ENCODE measurements at places on chromosomes 4 and X. TPM values are rescaled to one million over a fixed set of nuclear protein-coding genes. Genes with fewer than 3 reads are reported as not detected.

Gene UCP1
- total RNA-seq, result not detected

Gene FIP1L1
- total RNA-seq, result 72.3 TPM

Gene EGFL6
- not detected for total RNA-seq

Gene TRAPPC2
- total RNA-seq, result 15.6 TPM

Gene ETDA
- not detected for total RNA-seq

Gene SLITRK4
- total RNA-seq, result not detected

DNA sequence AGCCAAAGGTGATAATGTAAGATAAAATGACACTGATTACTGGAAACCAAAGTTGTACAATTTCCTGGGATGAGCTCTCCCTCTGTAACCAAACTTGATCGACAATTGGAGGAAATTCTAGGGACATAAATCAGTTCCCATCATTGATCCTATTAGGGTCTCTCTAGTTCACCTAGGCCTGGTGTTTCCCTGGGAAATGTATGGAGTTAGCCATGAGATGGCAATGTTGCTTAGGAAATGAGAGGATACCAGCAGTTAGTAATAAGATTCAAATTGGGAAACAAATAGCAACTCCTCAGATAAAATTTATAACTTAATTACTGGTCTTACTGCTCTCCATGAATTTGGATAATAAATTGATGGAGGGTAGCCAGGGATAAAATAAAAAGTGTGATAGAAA, 52.2 kb downstream of the SPATA18 start:
- no peaks in the 10 kb centered on the region for H3K27me3 ChIP-seq
- no peak for DNase-seq
- H3K27ac ChIP-seq, result no peak overlapping the region

GRCh38 chrX:77743720-77744119, 42.3 kb downstream of the ATRX start:
- no peaks in the 10 kb centered on the region for H3K36me3 ChIP-seq
- no peak for DNase-seq
- H3K27ac ChIP-seq, result no peak overlapping the region
- H3K4me3 ChIP-seq, result no peak overlapping the region
- H3K27me3 ChIP-seq, result no peaks in the 10 kb centered on the region

DNA sequence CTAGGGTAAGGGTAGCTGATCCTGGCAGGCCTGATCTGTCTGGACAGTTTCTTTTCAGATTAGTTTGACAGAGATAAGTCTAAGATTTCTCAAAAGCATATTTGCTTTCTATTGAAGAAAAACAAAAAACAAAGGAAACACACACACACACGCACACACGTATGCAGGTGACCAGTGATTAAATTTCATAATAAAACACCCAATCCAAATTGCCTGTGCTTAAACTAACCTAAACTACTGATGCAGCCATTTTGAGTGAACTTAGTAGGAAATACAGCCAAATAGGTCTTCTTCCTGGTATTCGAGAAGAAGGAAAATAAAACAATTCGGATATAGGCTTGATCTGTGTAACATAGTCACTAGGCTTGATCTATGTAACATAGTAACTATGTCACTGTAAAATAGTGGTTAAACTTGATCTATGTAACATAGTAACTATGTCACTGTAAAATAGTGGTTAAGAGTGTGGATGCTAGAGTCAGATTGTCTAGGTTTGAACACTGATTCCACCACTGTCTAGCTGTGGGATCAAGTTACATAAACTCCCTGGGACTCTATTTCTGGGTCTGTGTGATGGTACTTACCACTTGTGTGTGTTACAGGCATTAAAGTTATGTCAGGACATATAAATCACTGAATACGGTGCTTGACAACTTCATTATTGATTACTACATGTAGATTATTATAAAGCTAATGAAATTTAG, 9.8 kb upstream of the CCNG2 start:
- H3K4me1 ChIP-seq, result peaks cover 16% of the 10 kb centered on the region
- DNase-seq, result no peak
- H3K27me3 ChIP-seq, result no peaks in the 10 kb centered on the region
- H3K4me3 ChIP-seq, result no peak overlapping the region

GRCh38 chr4:116599859-116600258, 485.5 kb downstream of the TRAM1L1 start:
- H3K4me3 ChIP-seq, result no peak overlapping the region
- DNase-seq, result no peak

GRCh38 chrX:17552044-17552650, 177.1 kb downstream of the NHS start:
- no peak for DNase-seq
- no peak overlapping the region for H3K27ac ChIP-seq
- H3K4me1 ChIP-seq, result no peaks in the 10 kb centered on the region
- H3K36me3 ChIP-seq, result no peaks in the 10 kb centered on the region

DNA sequence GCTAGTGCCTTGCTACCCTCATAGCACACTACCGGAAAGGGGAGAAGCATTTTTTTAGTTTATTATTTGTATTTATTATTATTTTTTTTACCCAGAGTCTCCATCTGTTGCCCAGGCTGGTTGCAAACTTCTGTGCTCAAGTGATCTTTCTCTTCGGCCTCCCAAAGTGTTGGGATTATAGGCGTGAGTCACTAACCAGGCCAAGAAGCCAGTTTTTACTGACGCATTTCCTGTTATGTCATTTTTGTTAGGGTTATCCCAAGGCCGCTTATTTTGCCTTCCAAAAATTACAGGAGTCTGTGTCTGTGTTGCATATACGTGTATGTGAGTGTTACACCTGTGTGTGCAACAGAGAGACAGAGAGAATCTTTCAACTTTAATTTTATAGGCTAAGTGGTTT, 404.5 kb downstream of the GBA3 start:
- H3K36me3 ChIP-seq, result no peaks in the 10 kb centered on the region
- H3K4me1 ChIP-seq, result no peaks in the 10 kb centered on the region
- DNase-seq, result no peak
- no peak overlapping the region for H3K4me3 ChIP-seq
- no peaks in the 10 kb centered on the region for H3K27me3 ChIP-seq

- no peaks in the 10 kb centered on the region for H3K36me3 ChIP-seq
- no peak overlapping the region for H3K4me3 ChIP-seq
- no peak overlapping the region for H3K27ac ChIP-seq
- H3K27me3 ChIP-seq, result no peaks in the 10 kb centered on the region
- no peak for DNase-seq
- no peaks in the 10 kb centered on the region for H3K4me1 ChIP-seq
These were observed 149.5 kb downstream of the NR3C2 start for GRCh38 chr4:148292686-148293085.

- H3K4me1 ChIP-seq, result no peaks in the 10 kb centered on the region
- H3K36me3 ChIP-seq, result no peaks in the 10 kb centered on the region
- no peaks in the 10 kb centered on the region for H3K27me3 ChIP-seq
- no peak for DNase-seq
These were observed 119.7 kb upstream of the TBC1D9 start for GRCh38 chr4:140875746-140876452.

GRCh38 chr4:151833174-151833573, 72.4 kb upstream of the GATB start:
- no peaks in the 10 kb centered on the region for H3K4me1 ChIP-seq
- no peak for DNase-seq
- H3K36me3 ChIP-seq, result no peaks in the 10 kb centered on the region
- H3K27ac ChIP-seq, result no peak overlapping the region
- no peaks in the 10 kb centered on the region for H3K27me3 ChIP-seq
- H3K4me3 ChIP-seq, result no peak overlapping the region

DNA sequence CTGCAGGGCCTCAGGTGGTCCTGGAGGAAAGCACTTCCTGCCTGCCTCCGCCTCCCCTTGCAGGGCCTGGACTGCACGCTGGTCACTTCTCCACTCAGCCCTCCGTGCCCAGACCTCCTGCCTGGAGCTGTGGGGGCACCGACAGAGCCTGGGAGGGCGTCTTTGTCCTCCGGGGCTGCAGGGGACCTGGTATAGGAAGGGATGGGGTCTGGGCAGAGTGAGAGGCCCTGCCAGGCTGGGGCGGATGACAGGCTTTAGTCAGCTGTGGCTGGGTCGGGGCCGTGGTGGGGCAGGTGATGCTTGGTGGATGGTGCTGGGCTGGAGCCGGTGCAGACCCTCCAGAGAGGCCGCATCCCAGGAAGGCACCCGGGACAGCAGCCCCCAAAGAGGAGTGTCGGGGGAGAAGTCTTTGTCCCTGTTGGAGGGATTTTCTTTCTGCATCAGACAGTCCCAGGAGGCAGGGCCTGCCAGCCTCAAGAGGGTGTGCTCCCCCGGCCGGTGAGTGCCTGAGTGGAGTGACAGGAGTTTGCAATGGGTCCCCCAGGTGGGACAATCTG, 1.3 kb downstream of the DOK7 start:
- no peak overlapping the region for H3K27ac ChIP-seq
- peaks cover 34% of the 10 kb centered on the region for H3K4me1 ChIP-seq
